ENCODE measurements at places on chromosomes 5 and 9.

GRCh38 chr5:167049771-167050567, 1241.5 kb upstream of the WWC1 start:
- no peak for DNase-seq

DNA sequence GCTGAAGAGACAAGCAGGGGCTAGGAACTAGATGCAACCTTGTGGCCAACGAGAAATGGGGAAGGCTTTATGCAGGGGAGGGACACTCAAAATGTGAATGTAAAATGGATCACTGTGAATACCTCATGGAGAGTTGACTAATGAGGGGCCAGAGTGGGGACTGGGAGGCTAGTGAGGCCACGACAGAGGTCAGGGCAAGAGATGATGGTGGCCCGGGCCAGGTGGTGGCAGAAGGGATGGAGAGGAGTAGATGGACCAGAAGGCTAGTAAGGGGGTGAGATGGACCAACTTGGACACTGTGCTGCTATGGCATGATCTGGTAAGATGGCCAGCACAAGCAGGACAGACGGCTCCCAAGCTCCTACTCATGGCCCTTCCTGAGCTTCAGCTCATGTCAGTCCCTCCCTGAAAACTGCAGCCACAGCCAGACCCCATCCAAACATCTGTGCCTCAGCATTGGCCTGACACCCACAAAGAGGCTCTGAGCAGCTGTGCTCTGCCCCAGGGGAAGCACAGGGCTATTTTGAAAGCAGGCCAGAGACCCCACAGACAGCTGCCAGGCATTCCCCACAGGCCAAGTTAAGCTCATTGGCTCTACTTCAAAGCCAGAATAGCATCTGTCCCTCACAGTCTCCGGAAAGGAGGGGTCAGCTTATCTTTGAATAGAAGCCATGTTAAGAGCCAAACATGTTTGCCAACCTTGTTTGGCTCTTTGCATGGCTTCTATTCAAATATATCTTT, 22.1 kb downstream of the P4HA2 start:
- DNase-seq = no peak

DNA sequence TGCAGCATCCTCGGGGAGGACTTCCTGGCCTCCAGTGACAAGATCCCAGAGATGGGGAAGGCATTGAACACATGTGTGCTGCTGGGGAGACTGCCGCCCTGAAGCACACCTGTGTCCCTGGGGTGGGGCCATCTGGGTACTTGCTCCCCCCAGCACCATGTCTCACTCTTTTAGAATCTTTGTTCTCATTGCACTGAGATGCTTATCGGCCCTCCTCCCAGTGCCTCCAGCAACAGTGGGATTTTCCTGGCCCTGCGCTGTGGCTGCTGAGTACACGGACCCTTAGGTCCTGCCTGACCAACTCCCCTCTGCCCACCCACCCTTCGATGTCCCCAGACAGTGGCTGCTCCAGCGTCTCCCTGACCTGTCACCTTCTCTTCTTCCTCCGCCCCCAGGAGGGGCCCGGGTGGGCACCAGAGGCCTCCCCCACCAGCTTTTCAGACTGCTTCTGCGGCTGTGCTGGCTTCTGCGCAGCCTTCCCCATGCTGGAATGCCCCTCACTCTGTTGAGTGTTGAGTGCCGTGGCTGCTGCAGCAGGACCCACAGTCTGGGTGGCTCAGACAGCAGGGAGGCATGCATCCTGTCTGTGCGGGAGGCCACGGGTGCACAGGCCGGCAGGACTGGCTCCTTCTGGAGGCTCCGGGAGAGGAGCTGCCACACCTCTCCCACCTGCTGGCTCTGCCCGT, 145.9 kb upstream of the IRX2 start:
- DNase-seq = no peak

DNA sequence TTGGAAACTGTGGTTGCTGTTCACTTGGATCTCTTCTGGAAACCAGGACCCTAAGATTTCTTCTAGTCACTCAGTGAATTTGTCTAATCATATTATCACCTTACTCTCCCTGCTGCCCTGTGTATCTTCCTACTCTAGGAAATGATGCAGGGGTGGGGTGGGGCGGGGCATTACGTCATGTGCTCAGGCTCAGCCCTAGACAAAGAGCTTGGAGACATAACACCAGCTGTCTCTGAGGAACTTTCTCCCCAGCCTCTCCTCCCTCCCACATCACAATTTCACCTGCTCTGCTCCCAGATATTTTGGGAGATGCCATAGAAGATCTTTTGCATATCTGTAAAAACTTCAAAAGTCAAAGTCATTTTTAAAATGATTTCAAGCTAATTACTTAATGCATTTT, 470.4 kb downstream of the ZSWIM6 start:
- DNase-seq = no peak

- DNase-seq = no peak
Observed at GRCh38 chr9:34744295-34745221, 34.6 kb upstream of the CCL21 start.

DNA sequence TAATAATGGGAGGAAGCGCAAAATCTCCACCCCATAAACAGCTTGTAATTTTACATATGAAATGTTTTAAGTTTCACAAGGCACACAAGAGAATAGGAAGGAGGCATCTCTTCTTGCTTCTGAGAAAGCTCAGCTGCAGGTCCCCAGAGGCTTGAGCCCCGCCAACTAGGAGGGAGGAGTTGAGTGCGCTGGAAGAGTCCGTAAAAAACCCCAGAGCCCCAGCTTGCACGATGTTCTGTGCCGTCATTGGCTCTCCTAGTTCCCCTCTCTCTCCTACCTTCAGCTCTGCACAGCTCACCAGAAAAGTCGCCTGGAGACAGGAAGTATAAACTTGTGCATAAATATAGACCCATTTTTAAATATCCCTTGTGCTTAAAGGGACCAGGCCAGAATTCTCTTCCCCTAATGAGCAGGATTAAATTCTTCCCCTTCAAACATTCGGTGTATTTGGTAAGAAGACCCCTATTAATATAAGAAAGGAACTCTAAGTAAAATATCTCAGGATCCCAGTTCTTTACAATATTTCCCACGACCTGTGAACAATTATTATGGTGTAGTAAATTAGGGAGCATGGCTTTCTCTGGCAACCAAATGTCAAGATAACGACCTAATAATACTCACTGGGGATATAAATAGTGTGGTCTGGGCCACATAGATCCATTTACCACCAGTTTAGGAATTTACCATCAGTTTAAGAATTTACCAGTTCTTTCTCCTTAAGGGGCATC, 13.7 kb downstream of the GLRX start:
- peak; percentile 72 for DNase-seq

DNA sequence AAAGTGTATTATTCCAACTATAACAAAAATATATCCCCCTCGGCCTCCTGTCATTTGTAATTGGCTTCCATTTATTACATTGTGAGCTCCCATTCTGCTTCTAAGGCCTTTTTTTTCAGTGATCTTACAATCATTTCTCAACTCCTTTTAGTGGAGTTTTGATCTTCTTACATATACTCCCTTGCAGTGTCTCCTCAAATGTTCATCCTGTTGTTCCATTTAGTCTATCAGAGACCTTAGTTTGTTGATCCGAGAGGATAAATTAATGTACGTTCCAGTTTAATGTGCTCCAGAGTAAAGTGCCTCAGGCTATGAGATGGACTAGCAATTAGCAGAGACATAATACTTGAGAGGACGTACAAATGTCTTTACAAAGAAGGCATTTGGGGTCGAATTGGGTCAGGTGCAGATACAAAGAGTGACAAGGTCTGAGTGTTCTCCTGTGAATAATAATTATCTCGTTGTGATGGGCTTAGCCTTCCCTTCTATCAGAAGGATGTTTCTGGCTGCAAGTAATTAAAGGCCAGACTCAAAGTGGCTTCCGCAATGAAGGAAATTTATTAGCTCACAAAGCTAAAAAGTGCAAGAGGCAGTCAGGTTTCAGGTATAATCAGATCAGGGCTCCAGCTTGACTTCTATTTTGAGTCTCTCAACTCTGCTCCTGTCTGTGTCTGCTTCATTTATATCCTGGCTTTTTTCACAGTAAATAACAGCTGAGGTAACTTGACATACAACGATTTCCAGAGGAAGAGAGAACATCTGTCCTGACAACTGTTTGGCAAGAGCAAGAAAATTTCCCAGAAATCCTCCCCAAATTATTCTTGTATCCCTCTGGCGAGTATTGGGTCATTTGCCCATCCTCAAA, 30.1 kb downstream of the ARRDC3 start:
- no peak for DNase-seq

DNA sequence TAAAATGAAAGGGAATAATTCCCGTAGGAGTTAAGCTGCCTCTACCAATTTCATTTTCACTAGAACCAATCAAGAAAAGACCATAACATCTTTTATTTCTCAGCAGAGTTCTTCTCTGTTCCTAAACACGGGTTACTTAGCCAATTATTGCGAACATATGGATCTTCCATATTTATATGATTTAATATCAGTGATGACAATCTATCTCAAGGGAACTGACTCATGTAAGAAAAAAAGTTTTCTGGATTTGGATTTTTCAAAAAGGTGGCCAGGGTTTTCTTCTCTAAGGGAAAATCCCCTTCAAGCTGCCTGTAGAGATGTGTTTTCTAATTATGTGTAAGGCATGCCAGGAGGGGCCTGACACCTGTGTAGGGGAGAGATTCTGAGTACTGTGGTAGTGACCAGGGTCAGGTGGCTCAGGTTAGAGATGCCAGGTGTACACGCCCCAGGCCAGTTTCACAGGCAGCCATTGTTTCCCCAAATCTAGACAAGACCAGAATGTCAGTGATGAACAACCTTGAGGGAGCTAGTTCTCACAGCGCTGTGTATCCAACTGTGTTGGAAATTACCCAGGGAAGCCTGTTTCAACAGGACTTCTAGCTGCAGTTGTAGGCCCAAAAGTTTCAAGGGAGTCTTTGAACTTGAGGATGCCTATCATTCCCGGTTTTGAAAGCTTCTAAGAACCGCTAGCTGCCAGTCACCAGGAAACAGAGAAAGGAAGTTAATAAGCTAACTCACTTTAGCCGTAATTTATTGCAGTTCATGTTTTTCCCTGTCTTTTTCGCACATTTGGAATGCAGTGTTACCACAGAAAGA, 572.5 kb upstream of the RGMB start:
- no peak for DNase-seq

GRCh38 chr5:31944684-31945445, 229.3 kb downstream of the GOLPH3 start:
- no peak for DNase-seq

- DNase-seq = no peak
Observed at GRCh38 chr5:170161069-170161468, 55.4 kb downstream of the FOXI1 start.

DNA sequence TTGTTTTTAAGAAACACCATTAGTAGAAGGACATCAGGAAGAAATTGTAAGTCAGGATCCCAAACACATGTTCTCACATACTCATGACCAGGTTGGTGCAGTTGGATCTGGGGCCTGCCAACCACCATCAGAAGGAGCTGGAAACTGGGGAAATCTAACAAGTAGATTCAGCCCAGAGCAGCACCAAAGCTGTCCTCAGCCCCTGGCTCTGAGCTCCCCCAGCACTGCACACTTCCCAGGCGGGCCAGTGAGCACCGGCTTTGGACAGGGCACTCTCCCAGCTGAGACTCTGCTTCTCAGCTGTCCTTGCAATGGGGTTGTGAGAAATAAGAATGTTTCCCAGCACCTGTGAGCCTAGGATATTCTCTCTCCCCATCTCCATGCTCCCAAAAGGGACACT, 162.5 kb downstream of the PAX5 start:
- DNase-seq = no peak

- DNase-seq = no peak
Observed at GRCh38 chr9:79213417-79214125, 358.2 kb upstream of the TLE4 start.

DNA sequence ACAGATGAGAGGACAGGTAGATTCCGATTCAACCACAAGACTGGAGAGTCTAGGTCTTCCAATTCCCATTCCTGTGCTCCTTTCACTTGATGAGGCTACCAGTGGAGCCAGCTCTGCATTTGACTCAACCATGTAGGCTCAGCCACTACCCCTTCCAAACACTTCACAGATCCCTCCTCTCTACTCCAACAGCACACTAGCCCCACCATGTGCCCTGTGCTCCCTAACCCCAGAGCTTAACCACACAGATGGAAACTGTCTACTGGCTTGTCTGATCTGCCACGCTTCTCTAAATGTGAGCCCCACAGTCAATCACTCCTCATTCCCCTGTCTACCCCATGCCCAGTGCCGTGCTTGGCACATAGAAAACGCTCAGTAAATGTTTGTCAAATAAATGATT, 508.2 kb downstream of the CDK5RAP2 start:
- DNase-seq = no peak

- DNase-seq = no peak
Observed at GRCh38 chr9:6443661-6444060, 30.7 kb downstream of the UHRF2 start.

- DNase-seq = no peak
Observed at GRCh38 chr9:27460226-27461023, 63.7 kb upstream of the IFNK start.

DNA sequence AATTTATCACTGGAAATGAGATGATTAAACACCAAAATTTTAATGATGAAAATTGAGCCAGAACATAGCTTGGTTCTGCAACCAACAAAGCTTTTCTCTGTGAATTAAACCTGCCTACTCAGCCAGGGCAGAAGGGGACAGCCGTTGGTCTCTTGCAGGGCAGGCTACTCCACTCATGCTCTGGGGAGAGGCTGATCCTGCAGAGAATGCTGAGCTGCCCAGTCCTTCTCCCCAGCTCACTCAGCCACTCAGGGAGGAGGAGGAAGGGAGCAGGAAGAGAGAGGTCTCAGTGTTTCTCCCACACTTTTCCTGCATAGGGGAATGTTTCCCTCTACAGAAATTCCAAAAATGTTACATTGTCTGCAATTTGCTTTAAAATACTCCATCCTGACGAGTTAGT, 40.4 kb upstream of the HMHB1 start:
- no peak for DNase-seq

- DNase-seq = no peak
Observed at GRCh38 chr9:6633378-6633777, 12.2 kb downstream of the GLDC start.

DNA sequence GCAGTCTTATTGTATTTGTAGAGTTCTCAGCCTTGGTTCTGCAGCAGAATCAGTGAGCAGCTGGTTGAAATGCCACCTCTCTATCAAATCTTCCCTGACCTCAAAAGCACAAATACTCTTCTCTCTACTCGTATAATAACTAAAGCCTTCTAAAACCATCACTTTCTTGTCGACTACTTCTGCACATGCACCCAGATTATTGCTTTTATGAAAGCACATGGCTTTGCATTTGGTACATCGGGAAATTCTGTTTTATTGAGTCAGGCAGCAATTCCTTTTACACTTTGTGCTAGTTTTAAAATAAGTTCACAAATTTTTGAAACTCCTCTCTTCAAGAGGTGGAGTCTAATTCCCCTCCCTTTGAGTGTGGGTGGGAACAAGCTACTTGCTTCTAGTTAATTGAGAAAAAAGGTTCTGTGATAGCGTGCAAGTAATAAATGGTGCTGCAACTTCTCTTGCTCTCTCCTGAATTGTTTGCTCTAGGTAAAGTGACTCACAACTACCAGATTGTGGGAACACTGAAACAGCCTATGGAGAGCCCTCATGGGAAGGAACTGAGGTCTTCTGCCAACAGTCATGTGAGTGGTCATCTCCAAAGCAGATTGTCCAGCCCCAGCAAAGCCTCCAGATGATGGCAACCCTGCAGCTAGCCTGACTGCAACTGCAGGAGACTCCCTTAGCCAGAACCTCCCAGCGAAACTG, 66.0 kb upstream of the TAF1L start:
- DNase-seq = no peak
